Fibroblast of lung (primary cell): ENCODE measurements at places on chromosomes 5 and 9. TPM values are rescaled to one million over a fixed set of nuclear protein-coding genes. Genes with fewer than 3 reads are reported as not detected.

The TMEFF1 gene
- total RNA-seq, result 1.8 and 2.5 TPM in 2 replicates

The FAM200C gene
- 4.9 and 5.3 TPM in 2 replicates for total RNA-seq

The SPATA31C2 gene
- total RNA-seq, result not detected in 2 replicates

The PLPP1 gene
- 51.4 and 73.5 TPM in 2 replicates for total RNA-seq

The CMYA5 gene
- total RNA-seq, result 4.1 and 7.8 TPM in 2 replicates

The HTR1A gene
- total RNA-seq, result not detected in 2 replicates

The NR6A1 gene
- total RNA-seq, result 0.26 and 0.50 TPM in 2 replicates

The NTNG2 gene
- 0.77 and 2.1 TPM in 2 replicates for total RNA-seq

The LPCAT1 gene
- 62.1 and 65.2 TPM in 2 replicates for total RNA-seq

The PDLIM4 gene
- total RNA-seq, result 44.4 and 67.2 TPM in 2 replicates

The PRELID1 gene
- 56.8 and 64.2 TPM in 2 replicates for total RNA-seq

The FGF18 gene
- total RNA-seq, result 8.0 and 19.3 TPM in 2 replicates

The FAM78A gene
- total RNA-seq, result 0.33 and 0.51 TPM in 2 replicates

The SPATA31A5 gene
- total RNA-seq, result not detected in 2 replicates

The TMOD1 gene
- 2.6 and 4.0 TPM in 2 replicates for total RNA-seq

The PHPT1 gene
- total RNA-seq, result 175 and 190 TPM in 2 replicates

The GPRIN1 gene
- 4.9 and 6.3 TPM in 2 replicates for total RNA-seq

The ACOT12 gene
- 0.26 and 2.0 TPM in 2 replicates for total RNA-seq

The PCDHGB6 gene
- total RNA-seq, result 3.9 and 4.3 TPM in 2 replicates

The C5orf15 gene
- total RNA-seq, result 31.8 and 43.1 TPM in 2 replicates

The LRRC14B gene
- total RNA-seq, result not detected in 2 replicates

The ESM1 gene
- total RNA-seq, result 1.5 and 1.8 TPM in 2 replicates

The KCNIP1 gene
- not detected in 2 replicates for total RNA-seq

The PHF2 gene
- 12.1 and 13.4 TPM in 2 replicates for total RNA-seq

The UBAP2 gene
- total RNA-seq, result 19.5 and 20.6 TPM in 2 replicates

The PCDHB11 gene
- total RNA-seq, result 0.77 and 1.7 TPM in 2 replicates

The NRARP gene
- total RNA-seq, result under 0.01 TPM in 1 of 2 replicates, not detected in the other

The SMIM27 gene
- 2.3 and 8.3 TPM in 2 replicates for total RNA-seq

The PRRX2 gene
- 4.6 and 11.7 TPM in 2 replicates for total RNA-seq

The RAI14 gene
- total RNA-seq, result 82.7 and 125 TPM in 2 replicates

The BAAT gene
- not detected in 2 replicates for total RNA-seq
